Stomach (tissue), 19 donors: ENCODE measurements at places on chromosomes 2 and 18. TPM values are rescaled to one million over a fixed set of nuclear protein-coding genes. Genes with fewer than 3 reads are reported as not detected.

- H3K27ac ChIP-seq, result no peak overlapping the region
- H3K4me3 ChIP-seq, result no peak overlapping the region
- H3K4me1 ChIP-seq, result no peaks in the 10 kb centered on the region
- H3K27me3 ChIP-seq, result no peaks in the 10 kb centered on the region
- no peaks in the 10 kb centered on the region for H3K36me3 ChIP-seq
- peak; percentile 26 for DNase-seq
Observed at GRCh38 chr18:27695503-27695902, 481.4 kb downstream of the CDH2 start.

- no peak for DNase-seq
Observed at GRCh38 chr2:159133797-159134196, 152.7 kb downstream of the WDSUB1 start.

DNA sequence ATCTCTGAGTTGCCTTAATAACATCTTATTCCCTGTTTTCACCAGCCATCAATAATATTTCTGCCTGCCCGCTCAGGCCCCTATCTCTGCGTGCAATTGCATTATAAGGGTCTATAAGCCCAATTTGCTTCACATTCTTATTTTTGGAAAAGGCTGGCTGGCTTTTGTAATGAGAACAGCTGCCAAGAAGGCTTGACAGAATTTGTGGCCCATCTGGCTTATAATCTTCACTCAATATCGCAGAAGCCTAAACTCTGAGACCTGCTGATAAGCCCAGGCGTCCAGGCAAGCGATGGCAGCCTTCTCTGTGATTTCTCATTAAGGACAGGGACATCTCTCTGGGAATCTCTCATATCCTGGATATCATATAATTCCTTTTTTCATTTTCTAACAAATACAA is 1618.6 kb upstream of the CELF4 start:
- no peaks in the 10 kb centered on the region for H3K36me3 ChIP-seq
- no peak for DNase-seq
- no peak overlapping the region for H3K27ac ChIP-seq
- H3K4me3 ChIP-seq, result no peak overlapping the region

GRCh38 chr2:146209842-146210275 is 1635.0 kb upstream of the ACVR2A start:
- no peak overlapping the region for H3K27ac ChIP-seq
- no peaks in the 10 kb centered on the region for H3K27me3 ChIP-seq
- H3K4me3 ChIP-seq, result no peak overlapping the region
- no peak for DNase-seq
- H3K4me1 ChIP-seq, result no peaks in the 10 kb centered on the region

DNA sequence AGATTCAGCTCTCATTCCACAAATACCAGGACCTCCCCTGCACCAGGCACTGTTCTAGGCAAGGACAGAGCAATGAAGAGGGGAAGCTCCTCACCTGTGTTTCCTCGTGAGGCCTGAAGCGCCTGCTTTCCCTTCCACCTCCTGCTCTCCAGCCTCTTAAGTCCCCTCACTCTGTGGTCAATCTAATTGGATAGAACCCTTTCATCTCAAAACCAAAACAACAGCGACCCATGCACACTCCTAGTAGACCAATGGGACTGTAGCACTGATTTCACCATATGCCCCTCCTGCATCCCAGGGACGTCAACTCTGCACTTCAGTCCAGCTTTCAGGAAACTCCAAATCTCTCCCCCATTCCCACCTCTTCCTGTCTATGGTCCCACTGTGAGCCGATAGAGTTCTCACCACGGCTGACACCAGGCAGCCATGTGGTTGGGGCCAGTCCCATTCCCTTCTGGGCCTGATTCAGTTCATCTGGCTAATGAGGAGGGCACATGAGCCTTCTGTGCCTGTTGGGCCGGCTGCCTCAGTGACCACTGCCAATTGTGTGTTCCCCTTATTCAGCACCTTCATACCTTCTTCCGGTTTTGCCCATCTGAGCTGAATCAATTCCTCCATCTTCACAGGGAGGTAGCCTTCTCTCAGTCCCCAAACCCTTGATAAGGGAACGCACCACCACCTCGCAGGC is 33.3 kb upstream of the MAT2A start:
- peaks cover 55% of the 10 kb centered on the region for H3K4me1 ChIP-seq
- H3K4me3 ChIP-seq, result no peak overlapping the region
- no peaks in the 10 kb centered on the region for H3K36me3 ChIP-seq
- no peak for DNase-seq
- peak overlapping the region; percentile 75 for H3K27ac ChIP-seq

Gene ACMSD
- total RNA-seq, result not detected
